ENCODE measurements at places on chromosomes 1 and 21. TPM values are rescaled to one million over a fixed set of nuclear protein-coding genes. Genes with fewer than 3 reads are reported as not detected.

The IVL gene
- not detected for total RNA-seq

The SH2D2A gene
- 243 TPM for total RNA-seq

The MR1 gene
- 38.8 TPM for total RNA-seq

The HPCAL4 gene
- total RNA-seq, result 3.0 TPM

The OR10J5 gene
- not detected for total RNA-seq

The MYCL gene
- total RNA-seq, result not detected

The RIMS3 gene
- 3.7 TPM for total RNA-seq

The RHBG gene
- total RNA-seq, result not detected

The NVL gene
- 41.2 TPM for total RNA-seq

The PRDM2 gene
- total RNA-seq, result 64.2 TPM

The TPR gene
- total RNA-seq, result 250 TPM

The RNU1-2 gene
- total RNA-seq, result 2,251 TPM

The PTPRC gene
- total RNA-seq, result 773 TPM

The LORICRIN gene
- not detected for total RNA-seq

The AMY1B gene
- not detected for total RNA-seq

The FOXD2 gene
- 0.20 TPM for total RNA-seq

The CENPS gene
- total RNA-seq, result 12.8 TPM

The MX1 gene
- total RNA-seq, result 368 TPM

The CEP170 gene
- 42.7 TPM for total RNA-seq

The TNFAIP8L2 gene
- 37.2 TPM for total RNA-seq

The PUSL1 gene
- total RNA-seq, result 19.2 TPM

The DMBX1 gene
- 0.07 TPM for total RNA-seq

The RBM15 gene
- 57.4 TPM for total RNA-seq

The HHAT gene
- 0.98 TPM for total RNA-seq
